ENCODE measurements at places on chromosomes 11 and 22.

GRCh38 chr22:30238136-30238535, 8.4 kb downstream of the LIF start:
- DNase-seq, result no peak

DNA sequence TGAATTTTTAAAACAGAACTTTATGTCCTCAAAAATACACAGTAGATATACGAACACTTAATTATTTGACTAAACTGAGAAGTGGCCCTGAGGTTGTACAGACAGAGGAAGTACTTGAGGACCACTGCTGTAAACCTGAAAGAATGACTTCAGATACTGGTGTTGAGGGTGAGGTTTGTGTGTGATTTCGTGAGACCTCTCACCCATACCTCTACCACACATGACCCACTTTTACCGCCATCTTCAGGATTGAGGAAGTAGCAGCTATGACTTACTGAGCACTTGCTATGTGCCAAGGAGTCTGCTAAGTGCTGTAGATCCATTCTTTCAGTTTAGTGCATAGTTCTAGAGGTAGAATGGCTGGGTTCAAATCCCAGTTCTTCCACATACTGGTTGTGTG, 21.9 kb downstream of the MMP13 start:
- no peak for DNase-seq

GRCh38 chr11:109112261-109112660, 309.7 kb upstream of the C11orf87 start:
- no peak for DNase-seq

DNA sequence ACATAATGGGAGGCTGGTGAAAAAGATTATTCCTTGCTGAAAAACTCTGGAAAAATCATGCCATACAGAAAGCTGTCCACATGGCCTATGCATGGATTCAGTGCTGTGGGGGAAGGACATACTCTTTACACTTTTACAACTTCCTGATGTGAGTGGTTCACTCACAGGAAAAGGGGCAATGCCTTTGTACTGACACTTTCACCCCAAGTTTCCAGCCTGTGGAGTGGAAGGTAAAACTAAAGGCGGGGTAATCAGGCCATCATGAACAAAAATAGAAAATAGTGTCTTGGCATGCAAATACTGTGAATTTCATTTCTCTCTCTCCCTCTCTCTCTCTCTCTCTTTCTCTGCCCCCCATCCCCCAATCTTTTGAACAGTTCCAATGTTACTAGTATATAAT, 281.8 kb downstream of the ETS1 start:
- DNase-seq, result peak; percentile 16

- no peak for DNase-seq
Measured at GRCh38 chr22:46045459-46046298, 68.7 kb upstream of the WNT7B start.

DNA sequence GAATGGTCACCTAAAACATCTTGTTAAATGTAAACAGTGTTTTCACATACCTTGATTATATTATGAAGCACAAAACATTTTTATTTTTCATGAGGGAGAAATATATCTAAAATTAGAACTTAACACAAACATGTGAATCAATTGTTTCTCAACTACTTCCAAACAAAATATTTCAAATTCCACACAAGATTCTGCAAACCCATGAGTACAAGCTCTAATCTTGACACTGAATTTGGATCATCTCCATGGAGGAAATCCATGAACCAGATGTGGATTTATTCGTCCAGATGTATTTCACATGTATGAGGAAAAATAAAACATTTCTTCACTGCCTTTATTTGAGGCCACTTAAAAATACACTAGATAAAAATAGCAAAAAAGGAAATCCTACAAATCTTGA, 184.2 kb downstream of the SBF2 start:
- no peak for DNase-seq
